ENCODE measurements at places on chromosomes 2 and 18.

DNA sequence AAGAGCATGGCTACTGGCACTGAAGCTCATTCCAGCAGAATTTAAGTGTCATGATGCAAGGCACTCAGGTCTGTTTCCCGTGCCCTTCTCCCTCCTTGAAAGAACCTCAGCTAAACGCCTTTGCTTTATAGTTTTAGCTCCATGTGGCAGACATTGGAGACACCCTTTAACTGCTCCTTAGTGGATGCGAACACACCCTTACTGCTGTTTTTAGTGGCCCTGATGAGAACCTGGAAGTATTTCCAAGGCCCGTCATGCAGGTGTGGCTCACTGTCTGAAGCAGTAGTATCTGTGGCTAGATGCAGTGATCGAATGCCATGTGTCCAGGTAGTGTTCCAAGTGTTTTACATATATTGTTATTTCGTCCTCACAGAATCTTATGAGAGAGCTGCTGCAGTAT is 28.3 kb downstream of the KIF5C start:
- no peak for DNase-seq

- no peak for DNase-seq
Observed at GRCh38 chr2:73386894-73387636, 1.4 kb downstream of the ALMS1 start.

DNA sequence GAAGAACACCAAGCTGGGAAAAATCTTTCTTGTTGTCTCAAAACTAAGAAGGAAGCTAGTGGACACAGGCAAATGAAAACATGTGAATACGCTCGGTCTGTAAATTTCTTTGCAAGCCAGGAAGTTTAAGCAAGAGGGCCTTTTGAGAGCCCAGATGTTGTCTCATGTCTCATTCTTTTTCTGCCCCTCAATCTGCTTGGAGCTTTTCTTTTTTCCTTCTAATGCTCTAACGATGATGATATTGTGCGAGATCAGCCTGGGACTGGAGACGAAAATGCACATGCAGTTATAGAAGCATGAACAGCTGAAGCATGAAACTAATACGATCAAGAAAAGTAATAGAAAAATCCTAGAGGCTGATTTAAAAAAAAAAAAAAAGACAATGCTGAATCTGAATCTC is 138.6 kb upstream of the CHAC2 start:
- DNase-seq, result no peak

- DNase-seq, result peak; percentile 65
Observed at GRCh38 chr2:159904127-159904958, 106.3 kb upstream of the CD302 start.

DNA sequence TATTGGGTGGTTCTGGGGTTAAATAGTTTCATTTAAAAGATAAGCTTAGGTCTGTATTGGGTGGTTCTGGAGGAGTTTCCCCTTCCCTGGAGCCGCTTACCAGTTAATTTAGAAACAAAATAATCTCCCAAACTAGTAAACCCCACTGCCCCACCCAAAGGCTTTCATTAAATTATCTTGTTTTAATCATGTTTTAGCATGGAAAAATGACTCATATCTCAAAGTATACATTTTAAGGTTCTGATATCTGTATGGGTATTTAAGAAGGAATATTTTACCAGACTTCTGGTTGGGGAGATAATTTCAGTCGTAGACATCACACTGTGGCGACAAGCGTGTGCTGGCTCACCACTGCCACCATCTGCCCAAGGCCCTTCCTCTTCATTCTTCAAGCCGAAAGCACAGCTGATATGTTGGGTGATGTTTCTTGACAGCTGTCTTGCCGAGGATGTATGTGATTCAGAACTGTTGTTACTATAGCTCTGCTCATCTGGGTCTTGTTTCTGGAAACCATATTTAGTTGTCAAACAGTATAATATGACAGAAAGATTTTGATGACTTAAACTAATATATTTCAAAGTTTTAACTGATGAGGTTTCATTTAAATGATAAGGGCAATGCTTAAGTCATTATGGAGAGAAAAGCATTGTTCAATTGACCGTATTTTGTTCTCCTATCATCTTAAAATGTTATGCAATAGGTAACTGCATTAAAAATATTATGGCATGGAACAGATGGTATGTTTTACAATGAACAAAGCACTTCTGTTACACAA is 5.1 kb downstream of the FIGLA start:
- DNase-seq, result no peak
